DMS 273 treated with DMSO at 0.1 percent for 48 hours (cell line): ENCODE measurements at places on chromosomes 1 and 21.

- DNase-seq = no peak
These were observed 62.3 kb downstream of the PTGS2 start for GRCh38 chr1:186617926-186618325.

DNA sequence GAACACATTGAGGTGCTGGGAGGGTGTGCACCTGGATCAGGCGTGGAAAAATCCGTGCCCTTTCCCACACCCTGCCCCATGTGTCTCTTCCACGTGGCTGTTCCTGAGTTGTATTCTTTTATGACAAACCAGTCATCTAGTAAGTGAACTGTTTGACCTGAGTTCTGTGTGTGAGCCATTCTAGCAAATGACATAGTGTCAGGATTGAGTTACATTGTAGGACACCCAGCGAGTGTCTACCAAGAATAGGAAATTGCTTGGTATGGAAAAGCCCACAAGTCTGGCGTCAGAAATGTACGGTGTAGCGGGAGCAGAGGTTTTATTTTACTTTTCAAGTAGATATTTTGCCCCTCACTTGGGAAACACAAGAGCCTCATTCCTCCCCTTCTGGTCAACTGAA, 1.2 kb upstream of the MRAP start:
- DNase-seq = no peak

GRCh38 chr1:112985123-112985522, 29.1 kb upstream of the SLC16A1 start:
- DNase-seq = no peak

DNA sequence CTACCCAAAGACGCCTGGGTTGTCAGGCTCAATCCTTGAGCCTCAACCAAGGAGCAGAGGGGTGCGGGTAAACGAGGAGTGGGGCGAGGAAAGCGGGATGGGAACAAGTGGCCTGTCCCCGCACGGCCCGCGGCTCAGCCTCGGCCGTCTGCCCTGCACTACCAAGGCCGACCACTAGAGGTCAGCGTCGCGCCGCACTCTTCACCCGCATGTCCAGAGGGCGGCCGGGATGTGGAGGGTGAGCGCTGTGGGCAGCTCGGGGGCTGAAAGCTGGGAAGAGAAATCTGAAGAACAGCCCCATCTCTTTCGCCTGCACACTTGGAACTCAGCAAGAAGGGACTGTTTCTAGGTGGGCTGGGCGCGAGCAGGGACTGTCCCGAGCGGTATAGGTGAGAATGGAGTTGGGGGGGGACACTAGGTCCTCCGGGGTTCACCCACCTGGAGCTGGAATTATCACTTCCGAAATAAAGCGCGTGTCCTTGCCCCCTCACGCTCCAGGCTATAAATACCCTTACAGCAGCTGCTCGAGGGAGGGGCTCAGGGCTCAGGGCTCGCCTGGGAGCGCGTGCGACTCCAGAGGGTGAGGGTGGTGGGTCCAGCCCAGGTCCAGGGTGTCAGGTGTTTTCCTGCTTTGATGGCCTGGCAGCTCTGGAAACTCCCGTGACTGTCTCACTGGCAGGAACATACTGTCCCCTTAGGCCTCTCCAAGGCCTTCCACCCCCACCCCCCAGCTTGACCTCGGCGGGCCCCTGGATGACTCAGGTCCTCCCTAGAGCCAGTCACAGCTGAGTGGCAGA, 9.8 kb downstream of the SLC30A2 start:
- no peak for DNase-seq

- DNase-seq = no peak
These were observed 58.5 kb upstream of the TTC34 start for GRCh38 chr1:2859881-2860430.

DNA sequence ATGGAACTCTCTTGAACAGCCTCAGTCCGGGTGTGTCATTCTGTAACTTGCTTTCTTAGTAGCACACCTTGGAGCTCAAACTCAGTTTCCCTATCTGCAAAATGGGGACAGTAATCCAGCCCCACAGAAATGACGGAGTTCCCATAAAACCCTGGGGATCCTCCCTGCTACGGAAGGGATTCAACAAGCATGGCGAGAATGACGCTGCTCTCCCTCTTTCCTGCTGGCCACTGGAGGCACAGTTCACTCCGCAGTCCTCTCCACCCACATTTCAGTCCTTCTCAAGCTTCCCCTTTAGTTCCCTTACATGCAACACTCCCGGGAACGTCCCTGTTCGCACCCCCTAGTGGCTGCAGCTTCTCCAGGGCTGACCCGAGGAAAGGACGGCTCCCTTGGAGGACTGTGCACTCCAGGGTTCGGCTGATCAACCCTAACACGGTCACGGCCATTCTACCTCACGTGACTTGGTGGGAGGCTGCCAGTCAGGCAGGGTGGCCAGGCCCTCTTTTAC, 20.6 kb downstream of the RUNX3 start:
- DNase-seq = no peak

GRCh38 chr1:204568576-204569315, 52.5 kb downstream of the MDM4 start:
- DNase-seq = no peak

DNA sequence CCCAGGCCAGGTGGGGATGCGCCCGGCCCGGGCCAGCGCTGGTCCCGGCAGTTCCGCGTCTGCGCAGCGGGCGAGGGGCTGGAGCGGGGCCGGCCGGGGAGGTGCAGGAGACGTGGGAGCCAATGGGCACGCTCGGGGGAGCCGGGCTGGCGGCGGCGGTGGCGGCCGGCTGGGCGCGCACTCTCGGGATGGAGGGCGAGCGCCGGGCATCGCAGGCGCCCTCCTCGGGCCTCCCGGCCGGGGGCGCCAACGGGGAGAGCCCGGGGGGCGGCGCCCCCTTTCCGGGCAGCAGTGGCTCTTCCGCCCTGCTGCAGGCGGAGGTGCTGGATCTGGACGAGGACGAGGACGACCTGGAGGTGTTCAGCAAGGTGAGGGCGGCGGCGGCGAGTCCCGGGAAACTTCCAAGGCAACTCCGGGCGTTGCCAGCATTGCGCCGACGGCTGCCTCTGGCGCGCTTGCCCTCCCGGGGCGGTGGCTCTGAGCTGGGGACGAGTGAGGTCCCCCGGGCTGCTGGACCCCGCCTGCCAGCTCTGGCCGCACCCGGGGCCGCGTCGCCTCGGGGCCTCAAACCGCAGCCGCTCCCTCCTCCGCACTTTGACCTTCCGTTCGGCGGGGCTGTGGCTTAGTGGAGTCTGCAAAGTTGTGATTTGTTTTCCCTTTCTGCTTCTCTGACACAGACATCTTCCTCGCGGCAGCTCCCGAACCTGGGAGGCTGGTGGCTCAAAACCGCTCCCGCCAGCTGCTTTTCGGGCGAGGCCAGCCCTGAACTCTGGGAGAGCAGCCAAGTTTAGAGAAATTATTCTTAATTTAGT, at the start of gene SNX7:
TSS of gene SNX7 (plus strand) at position 178 of the 812 bp plus-strand sequence. CDS start at position 189, 11 bp downstream.
- peak; percentile 23 for DNase-seq

GRCh38 chr1:54944610-54945392, 35.6 kb upstream of the TMEM61 start:
- DNase-seq = peak; percentile 10

GRCh38 chr1:107549152-107549810, 408.4 kb downstream of the NTNG1 start:
- DNase-seq = no peak

GRCh38 chr1:236904892-236905741, 99.1 kb downstream of the MT1HL1 start:
- no peak for DNase-seq

GRCh38 chr1:21319447-21320407, 29.5 kb upstream of the ECE1 start:
- no peak for DNase-seq

DNA sequence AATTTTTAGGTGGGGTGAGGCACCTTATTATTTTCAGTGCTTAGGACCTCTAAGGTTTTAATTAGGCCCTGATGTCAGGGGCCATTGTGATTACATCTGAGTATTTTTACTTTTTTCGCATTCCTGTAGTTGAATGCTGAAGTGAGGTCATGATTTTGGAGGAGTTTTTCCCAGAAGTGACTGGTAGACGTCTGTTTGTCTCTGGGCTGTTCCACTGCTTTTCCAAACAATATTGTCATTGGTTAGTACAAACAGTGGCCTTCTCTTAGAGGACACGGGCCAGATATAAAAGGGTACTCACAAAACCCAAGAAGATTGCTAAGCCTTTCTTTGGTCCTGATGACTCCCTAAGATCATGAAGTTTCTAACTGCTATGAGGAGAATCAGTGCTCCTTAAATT, 7.6 kb upstream of the RASAL2 start:
- no peak for DNase-seq

DNA sequence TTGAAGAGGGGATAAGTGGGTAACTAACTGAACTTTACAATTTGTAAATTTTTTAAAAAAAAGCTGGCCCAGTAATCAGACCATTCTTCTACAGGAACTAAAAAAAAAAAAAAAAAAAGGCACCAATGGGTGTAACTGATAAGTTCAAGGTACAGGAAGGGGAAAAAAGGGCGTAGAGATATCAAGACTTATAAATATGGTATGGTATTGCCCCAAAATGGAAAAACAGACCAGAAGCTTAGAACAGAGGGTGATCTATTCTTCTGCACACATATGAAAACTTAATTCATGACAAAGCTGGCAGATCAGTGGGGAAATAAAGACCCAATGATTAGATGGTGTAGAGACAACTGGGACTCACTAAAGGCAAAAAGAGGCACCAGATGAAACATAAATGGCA, 58.9 kb downstream of the LHX4 start:
- DNase-seq = no peak

- DNase-seq = no peak
These were observed 122.3 kb downstream of the SYF2 start for GRCh38 chr1:25110036-25110435.

DNA sequence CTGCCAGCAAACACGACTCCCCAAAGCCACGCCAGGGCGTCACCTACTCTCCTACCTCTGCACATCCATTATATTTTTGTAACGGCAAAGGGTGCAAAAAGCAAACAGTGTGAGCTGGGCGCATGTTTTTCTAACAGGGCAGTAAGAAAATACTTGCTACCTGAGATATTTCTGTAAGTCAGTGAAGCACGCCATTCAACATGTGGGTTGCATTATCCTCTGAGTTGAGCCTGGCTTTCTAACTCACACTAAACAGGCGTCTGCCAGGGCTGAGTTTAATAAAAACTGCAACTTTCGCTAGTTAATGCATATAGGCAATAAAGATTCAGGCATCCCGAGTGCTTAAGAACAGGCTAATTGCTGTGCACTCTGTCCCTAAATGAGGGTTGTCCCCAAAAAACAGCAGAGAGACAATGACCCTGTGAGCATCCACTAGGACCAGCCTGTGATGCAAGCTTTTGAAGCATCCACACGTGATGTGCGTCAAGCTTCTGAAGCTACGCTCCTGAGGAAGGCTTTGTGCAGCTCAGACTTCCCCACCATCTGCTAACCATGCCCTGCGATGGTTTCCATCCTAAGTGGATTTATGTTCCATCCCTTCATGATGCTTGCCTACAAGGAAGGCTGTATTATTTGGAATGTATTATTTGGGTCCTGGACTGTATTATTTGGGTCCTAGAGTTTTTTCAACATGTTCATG, 70.0 kb upstream of the SIM2 start:
- no peak for DNase-seq

GRCh38 chr1:1596493-1597274, 3.3 kb downstream of the FNDC10 start:
- no peak for DNase-seq

DNA sequence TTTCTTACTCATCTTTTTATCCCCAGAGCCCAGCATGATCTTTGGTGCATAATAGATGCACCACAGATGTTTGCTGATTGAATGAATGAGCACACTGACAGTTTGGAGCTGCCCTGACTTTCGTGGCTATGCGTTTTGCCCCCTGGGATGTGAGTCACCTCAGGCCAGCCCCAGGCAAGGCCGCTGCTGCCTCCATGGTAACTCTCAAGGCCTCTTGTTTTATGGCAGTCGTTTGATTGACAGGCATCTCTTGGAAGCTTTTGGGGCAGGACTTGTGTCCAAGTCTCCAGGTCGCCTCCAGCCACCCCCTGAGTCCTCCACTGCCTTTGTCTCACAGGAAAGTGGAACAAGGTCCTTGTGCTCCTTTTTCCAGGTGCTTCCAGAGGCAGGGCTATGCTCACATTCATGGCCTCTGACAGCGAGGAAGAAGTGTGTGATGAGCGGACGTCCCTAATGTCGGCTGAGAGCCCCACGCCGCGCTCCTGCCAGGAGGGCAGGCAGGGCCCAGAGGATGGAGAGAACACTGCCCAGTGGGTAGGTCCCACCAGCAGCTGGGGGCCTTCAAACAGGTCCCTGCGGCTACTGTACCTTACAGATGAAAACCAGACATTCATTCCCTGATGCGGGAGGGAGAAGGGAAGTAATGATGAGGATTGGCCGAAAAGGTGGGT, 11.2 kb downstream of the PSEN2 start:
- no peak for DNase-seq

GRCh38 chr1:214660900-214661299, 57.9 kb downstream of the CENPF start:
- no peak for DNase-seq

DNA sequence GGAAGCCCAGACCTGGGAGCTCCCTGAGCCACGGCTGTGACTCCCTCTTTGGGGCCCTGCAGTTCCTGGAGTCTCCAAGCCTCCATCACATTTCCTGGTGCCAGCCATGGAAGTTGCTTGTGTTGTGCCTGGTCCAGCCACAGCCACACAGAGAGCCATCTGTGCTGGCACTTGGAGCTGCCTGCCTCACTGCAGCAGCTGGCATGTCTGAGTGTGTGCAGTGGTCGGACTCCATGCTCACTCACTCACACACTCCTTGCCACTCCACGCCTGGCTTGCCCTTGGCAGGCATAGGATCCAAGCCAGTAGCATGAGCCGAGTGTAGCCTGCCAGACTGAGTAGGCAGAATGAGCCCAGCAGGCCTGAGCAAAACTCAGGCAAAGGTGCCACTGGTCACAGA, 516.3 kb upstream of the BEND5 start:
- DNase-seq = no peak

GRCh38 chr1:205488074-205488723, 16.3 kb upstream of the CDK18 start:
- peak; percentile 53 for DNase-seq

DNA sequence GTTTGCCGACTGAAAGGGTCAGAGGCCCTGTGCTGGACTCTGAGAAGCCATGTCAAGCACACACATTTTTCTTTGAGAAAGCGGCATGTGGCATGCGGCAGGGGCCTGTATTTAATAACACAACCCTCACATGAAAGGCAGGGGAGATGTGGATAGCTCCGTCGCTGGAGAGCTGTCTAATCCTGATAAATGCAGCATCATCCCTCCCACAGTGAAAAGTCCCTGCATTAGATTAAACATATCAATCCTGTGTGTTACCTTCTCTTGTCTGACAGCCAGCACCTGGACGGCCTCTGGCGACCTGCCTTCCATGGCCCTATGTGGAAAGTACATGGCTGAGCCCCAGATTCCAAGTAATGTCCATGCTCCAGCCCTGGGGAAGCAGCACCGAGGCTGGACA, 313.0 kb upstream of the AJAP1 start:
- no peak for DNase-seq

- peak; percentile 15 for DNase-seq
These were observed 16.1 kb downstream of the NAV1 start for GRCh38 chr1:201554789-201555592.

DNA sequence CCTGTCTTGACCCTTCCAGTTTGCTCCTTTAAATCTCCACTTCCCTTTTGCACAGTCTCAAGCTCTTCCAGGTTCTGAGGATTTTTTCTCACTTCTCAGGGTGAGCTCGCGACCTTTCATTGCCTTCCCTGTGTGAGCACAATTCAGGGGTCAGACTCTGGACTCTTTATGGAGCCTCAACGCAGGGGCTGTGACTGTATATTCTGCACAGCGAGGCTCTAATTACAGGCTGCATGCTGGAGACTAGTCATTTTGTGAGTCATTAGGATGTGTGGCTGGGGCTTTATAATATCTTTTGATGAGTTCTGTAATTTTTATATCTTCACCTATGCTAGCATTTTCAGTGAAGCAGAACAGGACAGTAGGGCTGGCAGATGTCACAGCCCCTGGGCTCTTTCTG, 270.7 kb downstream of the KAZN start:
- no peak for DNase-seq
